ENCODE measurements at places on chromosomes 2 and 18.

DNA sequence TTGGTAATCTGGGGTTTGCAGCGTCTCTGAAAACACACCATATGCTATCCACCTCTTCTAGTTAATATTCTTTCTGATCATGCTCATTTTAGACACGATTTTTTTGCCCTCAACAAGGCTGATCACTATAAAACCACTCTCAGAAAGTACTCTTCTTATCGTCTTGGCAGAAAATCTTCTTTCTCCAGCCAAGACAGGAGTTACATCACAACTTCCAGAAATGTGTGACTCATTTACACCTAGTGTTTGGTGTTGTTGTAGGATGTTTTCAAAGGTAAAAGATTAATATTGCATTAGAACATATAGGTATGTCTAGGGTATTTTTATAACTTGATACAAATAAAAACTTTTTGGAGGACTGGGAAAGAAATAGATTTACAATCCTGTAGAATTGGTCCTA lies 138.5 kb upstream of the NETO1 start:
- no peak for DNase-seq

- no peak for DNase-seq
These were observed 50.4 kb upstream of the FZD5 start for GRCh38 chr2:207819839-207820784.

GRCh38 chr2:20536619-20537422 lies 89.9 kb downstream of the RHOB start:
- no peak for DNase-seq

DNA sequence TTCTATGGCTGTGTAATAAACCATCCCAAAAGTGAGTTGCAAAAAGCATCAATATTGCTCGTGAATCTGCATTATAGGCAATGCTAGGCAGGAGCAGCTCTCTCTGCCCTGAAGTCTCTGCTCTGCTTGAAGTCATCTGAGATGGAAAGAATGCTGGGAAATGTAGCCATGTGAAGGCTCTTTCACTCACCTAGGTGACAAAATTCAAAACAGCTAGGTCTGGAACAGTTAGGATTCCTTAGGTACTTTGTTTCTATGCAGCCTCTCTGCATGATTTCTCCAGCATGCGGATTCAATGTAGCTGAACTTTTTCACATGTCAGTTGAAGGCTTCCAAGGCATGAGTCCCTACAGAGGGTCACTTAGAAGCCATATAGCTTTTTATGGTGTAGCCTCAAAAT lies 1383.7 kb downstream of the LRP1B start:
- DNase-seq, result no peak

DNA sequence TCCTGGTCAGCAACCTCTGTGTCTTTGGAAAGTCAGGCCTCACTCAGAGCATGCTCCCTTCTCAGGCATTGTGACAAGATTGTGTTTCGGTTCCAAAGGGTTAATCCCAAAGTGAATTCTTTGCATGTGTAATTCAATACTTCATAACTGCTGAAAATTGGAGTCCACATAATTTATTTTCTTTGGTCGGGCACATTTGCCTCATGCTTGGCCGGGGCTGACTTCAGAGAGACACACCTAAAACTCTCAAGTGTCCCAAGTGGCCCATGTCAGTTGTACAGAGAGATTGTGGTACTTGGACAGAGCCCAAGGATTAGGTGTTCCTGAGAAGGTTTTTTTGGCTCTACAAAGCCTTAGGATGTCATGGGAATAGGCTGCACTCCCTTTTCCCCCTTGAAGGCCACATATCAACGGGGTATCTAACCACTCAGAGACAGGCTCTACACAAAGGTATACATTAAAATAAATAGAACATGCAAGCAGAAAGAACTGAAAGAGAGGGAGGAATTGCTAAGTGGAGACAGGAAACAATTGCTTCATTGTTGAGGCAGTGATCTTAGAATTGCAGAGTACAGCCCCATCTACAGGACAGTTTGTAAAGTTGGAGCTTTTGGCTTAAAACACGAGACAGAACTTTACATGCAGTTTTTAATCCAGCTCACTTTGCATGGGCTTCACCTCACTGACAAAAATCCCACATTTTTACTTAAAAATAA lies 1232.3 kb upstream of the ZEB2 start:
- DNase-seq, result peak; percentile 82

DNA sequence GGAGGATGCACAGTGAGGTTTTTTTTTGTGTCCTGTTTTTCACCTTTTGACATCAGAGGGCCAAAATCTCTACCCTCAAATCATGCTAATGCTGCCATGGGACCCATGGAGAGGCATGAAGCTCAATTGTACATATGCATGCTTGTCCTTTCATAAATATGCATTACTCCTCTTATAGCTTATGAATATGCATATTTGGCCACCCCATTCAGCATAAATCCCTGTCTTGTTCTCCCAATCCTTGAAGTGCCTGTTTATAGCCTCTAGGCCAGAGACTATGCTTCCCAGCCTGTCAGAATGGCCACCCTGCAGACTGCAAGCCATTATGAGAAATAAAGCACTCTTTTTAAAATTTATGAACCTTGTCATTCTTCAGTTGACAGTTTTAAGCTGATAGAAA lies 696.4 kb upstream of the ZNF804A start:
- DNase-seq, result no peak

GRCh38 chr2:164625378-164625971 lies 4.2 kb upstream of the GRB14 start:
- DNase-seq, result no peak

All from NCI-H460 (cell line).